ENCODE measurements at places on chromosomes 4 and X.

GRCh38 chrX:149682956-149683947 lies 28.6 kb upstream of the MAGEA11 start:
- DNase-seq = no peak

DNA sequence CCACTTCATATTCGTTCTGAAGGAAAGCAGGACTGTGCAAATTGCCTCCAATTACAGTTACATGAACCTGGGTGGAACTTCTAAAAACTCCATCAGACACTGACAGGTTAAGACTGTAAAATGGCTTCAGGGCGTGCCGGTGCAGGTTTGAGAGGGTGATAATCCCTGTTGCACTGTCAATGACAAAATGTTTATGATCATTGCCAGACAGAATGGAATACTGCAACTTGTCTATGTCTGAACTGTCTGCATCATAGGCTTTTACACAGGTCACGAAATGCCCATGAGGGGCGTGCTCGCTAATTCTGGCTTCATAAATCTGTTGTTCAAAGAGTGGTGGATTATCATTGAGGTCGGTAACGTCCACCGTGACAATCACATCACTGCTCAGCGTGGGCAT lies 63.7 kb upstream of the MTNR1A start:
- DNase-seq = no peak

DNA sequence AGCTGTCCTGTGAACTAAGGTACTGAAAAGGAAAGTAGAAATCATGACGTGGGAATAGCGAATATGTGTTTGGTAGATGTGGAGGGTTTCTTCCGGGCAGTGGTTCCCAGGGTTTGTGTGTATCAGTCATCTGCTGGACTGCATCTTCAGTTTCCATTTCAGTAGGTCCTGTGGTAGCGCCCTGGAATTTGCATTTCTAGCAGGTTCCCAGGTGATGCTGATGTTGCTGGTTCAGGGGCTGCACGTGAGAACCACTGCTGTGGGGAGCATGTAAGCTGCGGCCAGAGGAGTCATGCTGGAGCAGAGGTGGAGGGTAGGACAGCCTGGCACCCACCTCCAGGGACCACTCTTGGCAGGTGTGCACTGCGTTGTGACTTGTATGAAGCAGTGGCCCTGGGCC lies 47.1 kb downstream of the ARHGAP10 start:
- no peak for DNase-seq

DNA sequence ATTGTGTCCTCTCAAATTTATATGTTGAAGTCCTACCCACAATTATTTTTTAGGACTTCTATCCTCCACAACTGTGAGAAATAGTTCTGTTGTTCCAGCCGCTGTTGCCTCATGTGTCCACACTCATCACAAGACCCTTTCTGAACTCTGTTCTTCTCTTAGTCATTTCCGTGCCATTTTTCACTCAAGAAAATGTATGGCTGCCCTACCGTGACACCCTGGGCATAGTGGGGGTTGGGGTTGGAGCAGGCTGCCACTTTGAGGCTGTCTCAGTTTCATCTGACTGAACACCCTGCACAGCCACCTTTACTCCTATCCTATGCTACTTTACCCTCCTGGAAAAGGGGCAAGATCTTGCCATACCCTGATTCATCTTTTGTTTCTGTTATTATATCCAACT lies 319.1 kb downstream of the TENM3 start:
- no peak for DNase-seq

DNA sequence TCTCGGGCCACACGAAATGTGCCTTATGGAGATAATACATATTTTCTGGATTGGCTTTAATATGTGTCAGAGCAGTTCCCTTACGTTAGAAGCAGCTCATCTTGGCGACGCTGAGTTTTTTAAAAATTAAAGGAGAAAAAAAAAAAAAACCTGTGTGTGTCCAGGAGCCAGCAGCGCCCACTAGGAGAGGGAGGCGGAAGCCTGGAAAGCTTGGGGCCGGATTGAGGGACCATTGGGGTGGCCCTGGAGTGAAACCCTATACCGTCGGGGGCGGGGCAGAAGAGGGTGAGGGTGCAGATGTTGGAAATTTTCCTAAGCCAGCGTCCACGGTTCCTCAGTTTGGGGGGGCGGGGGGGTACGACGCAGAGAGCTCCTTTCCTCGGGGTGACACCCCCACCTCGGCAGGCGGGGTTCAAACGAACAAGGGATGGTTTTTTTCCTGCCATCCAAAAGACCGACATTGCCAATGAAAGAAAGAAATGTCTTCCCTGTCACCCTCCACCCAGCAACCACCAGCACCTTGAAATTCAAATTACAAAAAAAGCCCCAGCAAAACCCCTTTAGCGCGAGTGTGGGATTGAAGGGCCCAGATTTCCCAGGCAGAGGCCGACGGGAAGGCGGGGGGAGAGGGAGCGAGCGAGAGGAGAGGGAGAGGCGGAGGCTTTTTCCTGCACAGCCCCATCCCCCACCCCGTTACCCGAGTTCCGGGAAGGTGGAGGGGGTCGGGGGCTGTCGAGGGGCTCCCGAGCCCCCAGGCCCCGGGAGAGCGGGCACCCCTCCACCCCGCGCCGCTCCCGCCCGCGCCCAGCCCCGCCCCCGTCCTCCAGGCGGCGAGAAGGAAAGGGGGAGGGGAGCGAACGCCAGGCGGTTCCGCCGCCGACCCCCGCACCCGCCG lies 859 bp downstream of the SMARCA1 start:
- no peak for DNase-seq

DNA sequence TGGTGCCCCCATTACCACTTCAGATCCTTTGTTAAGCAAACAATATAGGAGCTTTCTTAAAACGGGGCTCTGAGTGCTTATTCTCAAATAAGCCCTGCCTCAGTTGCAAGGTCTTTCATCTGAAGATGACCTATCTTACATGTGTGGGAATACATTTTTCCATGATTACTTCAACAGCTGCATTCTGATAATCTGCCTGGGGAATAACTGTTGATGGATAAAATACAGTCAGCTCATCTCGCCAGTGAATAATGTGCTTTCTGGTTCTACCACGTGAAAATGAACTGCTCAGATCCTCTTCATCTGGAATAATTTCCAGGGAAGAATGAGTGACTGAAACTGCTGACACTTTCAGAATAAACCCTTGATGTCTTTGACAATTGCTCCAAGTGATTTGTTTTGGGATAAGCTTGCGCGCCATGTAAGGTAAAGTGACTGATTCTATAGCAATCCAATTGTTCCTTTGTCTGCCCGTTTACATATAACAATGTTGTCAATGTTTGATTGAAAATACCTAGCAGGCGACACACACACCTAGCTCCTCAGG lies 161.3 kb downstream of the RTL9 start:
- DNase-seq = no peak

- DNase-seq = peak; percentile 82
Measured at GRCh38 chrX:47191331-47191730, 2.3 kb upstream of the UBA1 start.

DNA sequence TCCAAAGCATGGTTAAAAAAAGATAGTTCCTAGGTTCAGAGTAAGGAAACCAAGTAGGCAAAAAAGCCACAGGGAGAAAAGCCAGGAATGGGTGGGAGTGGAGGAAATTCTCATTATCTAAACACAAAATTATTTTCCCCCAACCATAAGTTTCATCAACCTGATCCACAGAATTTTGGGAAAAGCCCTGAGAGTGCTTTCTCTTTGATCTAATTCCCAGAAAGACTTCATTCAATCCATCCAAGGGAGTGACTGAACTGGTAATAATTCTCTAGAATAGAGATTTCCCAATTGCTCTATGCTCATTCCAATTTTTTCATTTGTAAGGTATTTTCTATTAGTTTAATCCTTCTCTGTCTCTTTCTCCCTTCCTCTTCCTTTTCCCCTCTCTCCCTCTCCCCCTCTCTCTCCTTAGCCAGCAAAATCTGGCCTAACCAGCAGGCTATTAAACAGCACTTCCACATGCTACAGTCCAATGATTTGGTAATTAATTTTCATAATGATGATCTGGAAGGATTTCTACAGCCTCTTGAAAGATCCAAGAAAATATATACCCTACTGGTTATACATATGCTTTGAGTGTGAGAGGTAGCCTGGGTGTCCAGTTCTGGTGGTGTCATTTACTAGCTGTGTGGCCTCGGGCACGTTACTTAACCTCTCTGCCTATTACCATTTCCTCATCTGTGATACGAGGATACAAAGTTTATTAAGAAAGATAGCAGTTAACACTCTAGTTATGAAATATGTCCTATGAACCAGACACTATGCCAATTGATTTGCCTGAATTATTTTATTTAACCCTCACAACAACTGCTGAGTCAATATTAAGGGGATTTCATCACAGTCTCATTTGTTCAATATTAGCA lies 251.5 kb upstream of the RASGEF1B start:
- no peak for DNase-seq

- DNase-seq = no peak
Measured at GRCh38 chr4:134885436-134885835, 683.8 kb upstream of the PABPC4L start.

DNA sequence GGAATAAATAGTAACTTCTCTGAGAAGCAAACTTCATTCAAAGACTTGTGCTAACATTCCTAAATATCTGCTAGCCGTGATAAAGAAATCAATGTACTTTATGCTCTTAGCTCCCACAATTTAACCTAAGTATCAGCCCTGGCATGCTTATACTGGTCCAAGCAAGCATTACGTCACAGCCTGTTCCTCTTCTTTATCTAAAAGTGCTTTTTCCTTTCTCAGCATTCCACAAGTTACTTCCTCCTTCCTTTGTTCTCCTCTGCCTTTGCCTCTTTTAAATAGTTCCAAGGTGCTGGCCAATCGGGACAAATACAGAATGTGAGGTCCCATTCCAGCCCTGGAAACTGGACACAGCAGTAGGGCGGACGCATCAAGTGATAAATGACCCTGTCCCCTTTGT lies 249.6 kb downstream of the DHRSX start:
- peak; percentile 1 for DNase-seq

DNA sequence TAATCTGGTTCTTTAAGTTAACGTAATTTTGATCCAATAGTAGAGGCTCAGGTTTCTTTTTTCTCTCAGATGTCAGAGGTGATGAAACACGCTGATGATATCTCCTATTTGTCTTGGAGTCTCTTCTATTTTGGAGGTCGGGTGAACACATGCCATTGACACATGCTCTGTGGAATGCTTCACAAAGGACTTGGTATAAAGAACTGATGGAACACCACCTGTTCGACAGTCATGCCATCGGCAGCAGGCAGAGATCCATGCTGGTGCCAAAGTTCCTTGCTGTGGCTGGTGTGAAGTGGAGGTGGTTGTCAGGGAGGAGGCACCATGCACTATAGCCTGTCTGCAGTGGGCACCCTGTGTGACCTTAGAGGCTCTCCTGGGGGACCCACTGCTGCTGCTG lies 94.9 kb downstream of the ATP8A1 start:
- no peak for DNase-seq

DNA sequence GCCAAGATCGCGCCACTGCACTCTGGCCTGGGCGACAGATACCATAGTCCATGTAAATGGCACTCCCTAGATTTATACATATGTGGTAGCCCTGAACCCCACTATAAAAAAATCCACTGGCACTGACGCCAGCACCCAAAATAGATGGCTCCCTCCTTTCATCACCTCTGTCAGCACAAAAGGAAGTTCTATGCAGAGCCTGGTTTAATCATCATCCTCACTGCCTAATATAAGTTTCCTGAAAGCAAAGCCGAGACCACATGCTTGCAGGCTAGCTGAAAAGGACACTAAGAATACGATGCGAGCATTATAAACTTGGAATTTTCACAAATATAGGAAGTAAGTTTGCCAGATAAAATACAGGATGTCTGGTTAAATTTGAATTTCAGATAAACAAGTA lies 27.5 kb upstream of the DOCK11 start:
- no peak for DNase-seq

- no peak for DNase-seq
Measured at GRCh38 chr4:98564852-98565251, 93.6 kb downstream of the TSPAN5 start.

DNA sequence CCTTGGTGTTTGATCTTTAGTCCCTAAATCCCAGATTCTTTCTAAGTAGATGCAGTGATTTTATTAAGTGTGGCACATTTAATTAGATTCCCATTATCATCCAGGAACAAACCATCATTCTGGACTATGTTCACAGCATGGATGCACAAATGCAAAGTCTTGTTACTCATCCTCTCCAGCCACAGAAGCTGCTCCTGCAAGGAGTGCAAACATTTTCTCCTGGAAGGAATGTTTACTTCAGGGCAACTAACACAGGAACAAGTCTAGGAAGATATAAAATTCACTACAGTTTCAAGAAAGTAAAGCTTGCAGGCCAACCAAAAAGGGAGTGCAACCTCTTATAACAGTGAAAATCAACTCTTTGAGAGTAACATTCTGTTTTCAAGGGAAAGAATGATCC lies 106.0 kb downstream of the IQCM start:
- DNase-seq = no peak

DNA sequence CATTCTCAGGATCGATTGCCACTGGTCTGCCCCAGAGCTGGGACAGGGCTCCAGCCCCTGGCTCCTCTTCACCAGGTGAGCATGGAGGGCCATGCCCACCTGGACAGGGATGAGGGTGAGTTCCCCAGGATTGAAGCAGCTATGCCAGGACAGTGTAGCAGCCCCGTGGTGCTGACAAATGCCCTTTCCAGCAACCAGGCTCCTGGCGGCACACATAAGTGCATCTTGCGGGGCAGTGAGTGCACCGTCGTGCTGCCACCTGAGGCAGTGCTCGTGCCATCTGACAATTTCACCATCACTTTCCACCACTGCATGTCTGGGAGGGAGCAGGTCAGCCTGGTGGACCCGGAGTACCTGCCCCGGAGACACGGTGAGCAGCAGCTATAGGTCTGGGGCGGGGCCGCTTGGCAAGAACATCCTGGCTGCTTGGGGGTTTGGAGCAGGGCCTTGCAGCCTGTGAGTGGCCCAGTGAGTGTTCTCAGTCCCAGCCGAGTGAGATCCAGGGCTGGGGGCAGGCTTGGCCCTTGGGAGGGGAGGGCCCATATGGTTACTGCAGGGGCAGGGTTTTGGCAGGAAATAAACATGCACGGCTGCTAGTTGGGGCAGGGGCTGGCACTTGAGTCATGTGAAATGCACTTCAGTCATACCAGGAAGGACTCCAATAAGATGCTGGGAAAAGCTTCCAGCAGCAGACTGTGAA lies 6.1 kb downstream of the IL9R start:
- DNase-seq = no peak

- DNase-seq = no peak
Measured at GRCh38 chr4:174425669-174426068, 96.6 kb downstream of the HPGD start.

DNA sequence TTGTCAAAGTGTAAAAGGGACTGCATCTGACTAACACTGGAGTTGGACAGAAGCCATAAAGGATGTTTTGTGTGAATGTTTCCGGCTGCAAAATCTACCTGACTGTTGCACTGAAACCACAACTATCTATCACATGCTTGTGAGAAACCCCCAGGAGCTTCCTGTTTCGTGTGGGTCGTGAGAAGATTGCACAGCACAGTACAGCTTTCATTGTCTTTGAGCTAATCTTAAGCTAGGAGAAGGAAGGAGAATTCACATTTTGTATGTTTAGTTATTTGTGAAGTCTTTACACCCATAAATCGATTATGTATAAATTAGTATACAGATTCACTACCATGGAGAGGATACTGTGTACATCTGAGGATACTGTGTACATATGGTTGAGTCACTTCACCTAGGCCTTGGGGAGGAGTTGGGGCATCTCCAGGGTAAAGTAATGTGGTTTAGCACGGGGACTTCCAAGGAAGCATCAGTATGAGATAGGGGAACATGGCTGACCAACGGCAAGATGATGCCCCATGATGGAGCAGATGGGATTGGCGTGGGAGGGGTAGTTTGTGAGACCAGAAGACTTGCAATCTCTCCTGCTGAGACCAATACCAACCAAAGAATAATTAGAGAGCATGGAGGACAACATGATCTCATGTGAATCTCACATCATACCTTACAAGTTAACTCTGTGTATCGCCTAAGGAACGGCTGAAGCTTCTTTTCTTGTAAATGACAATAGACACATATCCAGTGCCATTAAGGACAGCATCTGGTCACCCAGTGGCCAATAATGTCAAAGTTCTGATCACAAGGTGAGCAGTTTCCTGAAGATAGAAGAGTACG lies 43.1 kb upstream of the FAM9C start:
- no peak for DNase-seq

Data from spleen (tissue), 13 donors.